A172 (cell line): ENCODE measurements at places on chromosomes 12 and 14.

DNA sequence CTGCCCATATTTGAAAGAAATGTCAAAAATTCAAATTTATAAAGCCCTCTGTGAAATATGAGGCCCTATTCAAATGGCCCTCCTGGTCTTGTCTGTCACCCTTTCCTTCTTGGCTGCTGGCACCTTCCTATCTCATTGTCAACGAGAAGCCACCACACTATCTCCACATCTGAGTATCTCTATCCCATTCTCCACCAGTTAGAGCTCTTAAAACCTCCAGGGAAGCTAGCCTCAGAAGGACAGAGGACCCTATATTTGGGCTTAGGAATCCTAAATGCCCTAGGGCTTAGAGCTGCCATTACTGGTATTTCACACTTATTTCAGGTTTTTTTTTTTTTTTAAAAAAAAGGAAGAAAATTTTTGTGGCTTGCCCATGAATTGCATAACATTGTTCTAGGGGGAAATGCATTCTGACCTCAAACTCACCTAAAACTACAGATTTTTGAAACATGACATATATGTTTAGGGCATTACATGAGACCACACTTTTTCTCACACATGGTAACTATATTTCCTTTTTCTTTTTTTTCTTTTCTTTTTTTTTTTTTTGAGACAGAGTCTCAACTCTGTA is 25.0 kb downstream of the SLC25A21 start:
- DNase-seq, result no peak

DNA sequence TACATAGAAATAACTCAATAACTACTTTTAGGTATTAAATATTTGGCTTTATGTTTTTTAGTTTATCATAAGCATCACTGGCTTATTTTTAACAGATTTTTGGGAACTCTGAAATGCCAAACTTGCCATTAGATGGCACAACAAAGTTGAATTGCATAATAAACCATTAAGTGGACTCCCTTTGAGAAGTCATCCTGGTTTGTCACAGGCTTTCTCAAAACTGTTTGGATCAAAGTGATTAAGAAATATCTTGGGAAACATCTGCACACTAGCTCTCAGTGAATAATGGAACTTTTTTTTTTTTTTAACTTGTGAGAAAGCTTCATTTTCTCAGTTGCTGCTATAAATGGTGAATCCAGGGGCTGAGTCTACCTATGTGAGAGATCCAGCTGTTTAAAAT is 4.3 kb downstream of the SLC16A7 start:
- no peak for DNase-seq

- peak; percentile 95 for DNase-seq
Observed at GRCh38 chr12:82650627-82651337, 35.9 kb upstream of the TMTC2 start.

GRCh38 chr14:83290447-83290846 is 1756.8 kb upstream of the SEL1L start:
- no peak for DNase-seq

DNA sequence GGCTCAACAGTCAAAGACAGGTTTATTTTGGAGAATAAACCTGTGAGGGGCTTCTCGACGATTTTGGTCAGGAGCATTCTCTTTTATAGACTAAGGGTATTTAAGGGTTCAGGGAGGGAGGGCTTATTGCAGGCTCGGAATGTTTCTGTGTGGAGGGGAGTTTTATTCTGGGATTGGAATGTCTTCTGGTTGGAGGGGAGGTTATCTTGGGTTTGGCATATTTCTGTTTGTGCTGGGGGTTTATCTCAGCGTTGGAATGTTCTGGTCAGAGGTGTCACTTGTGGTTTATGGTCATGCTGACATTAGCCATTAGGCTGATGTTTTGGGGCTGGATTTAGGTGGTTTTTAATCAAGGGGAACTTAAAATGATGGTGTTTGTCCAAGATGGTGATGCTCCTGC is 103.9 kb downstream of the SUDS3 start:
- DNase-seq, result no peak

- DNase-seq, result no peak
Observed at GRCh38 chr12:106138357-106138632, 459 bp downstream of the NUAK1 start.

- no peak for DNase-seq
Observed at GRCh38 chr12:122363782-122364181, 58.7 kb downstream of the CLIP1 start.

DNA sequence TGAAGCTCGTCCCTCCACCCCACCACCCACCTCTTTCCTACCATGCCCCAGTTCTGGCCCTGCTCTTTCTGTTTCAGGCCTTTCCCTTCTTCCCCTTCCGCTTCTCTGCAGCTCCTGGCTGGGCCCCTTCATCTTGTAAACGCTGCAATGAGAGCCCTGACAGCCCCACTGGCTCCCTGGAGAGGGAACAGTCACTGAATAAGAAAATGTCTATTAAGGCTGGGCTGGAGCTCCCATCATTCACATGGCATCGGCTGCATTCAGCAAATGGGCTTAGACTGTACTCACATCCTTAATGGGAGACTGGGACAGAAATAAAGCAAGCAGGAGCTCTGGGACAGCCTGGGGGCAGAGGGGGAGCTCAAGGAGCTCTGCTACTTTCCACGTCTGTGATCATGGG is 45.2 kb upstream of the TUNAR start:
- DNase-seq, result no peak

GRCh38 chr12:54988402-54989054 is 4.0 kb upstream of the TESPA1 start:
- DNase-seq, result no peak

DNA sequence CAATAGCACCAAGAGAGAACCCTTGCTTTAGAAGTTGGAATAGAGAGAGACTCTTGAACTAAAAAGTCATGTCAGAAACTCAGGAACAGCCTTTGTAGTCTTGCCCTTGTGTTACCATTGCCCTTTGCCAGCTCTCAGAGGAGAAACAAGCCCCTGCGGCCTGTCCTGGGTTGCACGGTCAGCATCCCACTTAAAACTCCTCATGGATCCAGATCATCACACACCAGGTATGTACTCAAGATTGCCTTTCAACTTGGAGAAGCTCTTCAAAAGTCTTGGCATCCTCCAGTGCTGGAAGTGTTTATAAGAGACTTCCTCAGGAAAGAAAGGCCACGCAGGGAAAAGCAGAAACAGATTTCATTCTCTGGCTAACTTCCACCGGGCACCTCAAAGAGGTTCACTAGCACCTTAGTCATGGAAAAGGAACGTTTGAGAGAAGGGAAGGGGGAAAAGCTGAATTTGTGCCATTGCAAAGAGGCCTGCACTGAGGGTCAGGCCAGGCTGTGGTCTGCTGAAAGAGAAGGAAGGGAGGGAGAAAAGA is 594.2 kb downstream of the MED13L start:
- DNase-seq, result no peak

DNA sequence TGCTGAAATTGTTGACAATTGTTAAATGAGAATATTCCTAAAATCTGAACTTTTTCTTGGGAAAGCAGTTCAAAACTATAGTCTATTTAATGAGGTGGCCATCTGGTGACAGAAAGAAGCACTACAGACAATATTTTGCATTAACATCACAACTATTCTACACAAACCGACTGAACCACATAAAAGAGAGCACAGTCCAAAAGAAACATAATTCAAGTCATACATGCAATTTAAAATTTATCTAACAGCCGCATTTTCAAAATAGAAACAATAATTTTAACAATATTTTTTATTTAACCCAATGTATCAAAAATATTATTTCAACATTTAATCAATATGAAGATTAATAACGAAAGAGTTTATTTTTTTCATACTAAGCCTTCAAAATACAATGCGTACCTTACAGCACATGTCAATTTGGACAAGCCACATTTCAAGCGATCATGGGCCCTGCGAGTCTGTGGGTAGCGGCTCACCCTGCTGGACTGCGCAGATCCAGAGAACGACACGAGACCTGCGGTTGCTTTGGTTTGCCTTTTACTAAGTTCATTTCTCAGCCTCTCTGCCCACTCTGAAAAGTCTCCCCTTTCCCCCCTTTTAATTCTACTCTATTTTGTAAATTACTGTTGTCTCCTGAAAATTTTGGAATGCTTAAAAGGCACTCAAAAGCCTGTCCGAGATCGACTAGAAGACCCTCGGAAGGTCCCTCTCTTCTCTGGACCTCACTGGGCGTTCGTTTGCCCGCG is 947 bp upstream of the LRRC9 start:
- DNase-seq, result peak; percentile 14

GRCh38 chr12:22536346-22536945 is 7.9 kb downstream of the C2CD5 start:
- no peak for DNase-seq

DNA sequence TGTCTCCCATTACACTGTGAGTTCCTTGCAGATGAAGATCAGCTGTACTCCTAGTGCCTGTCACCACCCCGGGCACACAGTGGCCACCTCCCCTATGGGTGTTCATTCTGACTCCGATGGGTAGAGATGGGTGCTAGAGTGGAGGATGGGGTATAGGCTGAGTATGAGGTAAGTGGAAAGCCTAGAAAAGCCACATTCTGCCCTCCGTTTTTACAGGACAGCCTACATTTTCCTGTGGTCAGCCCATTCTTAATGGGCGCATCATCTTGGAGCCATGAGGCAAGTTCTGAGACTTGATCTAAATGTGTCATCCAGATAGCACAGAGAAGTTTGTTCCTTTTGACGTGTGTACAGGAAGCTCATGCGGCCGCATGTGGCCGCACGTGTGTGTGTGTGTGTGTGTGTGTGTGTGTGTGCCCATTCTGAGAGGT is 166.7 kb upstream of the HIF1A start:
- peak; percentile 79 for DNase-seq

DNA sequence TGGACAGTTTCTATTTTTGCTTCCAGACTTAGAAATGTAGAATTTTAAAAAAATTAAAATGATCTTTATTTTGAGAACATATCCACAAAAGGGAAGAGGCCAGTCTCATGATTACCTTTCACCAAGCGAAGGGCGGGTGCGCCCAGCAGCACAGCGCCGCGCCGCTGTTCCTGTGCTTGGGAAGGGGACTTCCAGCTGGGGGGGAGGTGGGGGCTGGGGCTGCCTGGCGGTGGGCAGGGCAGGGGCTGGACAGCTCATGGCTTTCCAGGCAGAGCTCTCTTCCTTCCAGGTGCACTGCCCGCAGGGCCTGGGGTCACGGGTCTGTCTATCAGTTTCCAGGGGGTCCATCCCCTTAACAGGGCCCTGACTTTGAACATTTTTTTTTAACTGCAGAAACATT is 199.9 kb downstream of the TTC7B start:
- DNase-seq, result no peak

GRCh38 chr12:114696443-114697242 is 12.7 kb upstream of the TBX3 start:
- no peak for DNase-seq

- no peak for DNase-seq
Observed at GRCh38 chr12:109717390-109718357, 4.0 kb downstream of the FAM222A start.

- DNase-seq, result no peak
Observed at GRCh38 chr14:31879661-31880348, 197.3 kb upstream of the ARHGAP5 start.

GRCh38 chr14:44897845-44898151 is 63.9 kb downstream of the KLHL28 start:
- no peak for DNase-seq

- no peak for DNase-seq
Observed at GRCh38 chr12:104360157-104360556, 56.6 kb downstream of the EID3 start.
